Stimulated activated naive CD4-positive, alpha-beta T cell treated with Interleukin-2 at 50 U/mL for 16 hours (primary cell): ENCODE measurements at places on chromosomes 2 and 18.

- no peak for DNase-seq
These were observed 110.5 kb downstream of the DYSF start for GRCh38 chr2:71563872-71564271.

- no peak for DNase-seq
These were observed 44.5 kb downstream of the PKP4 start for GRCh38 chr2:158501301-158501700.

DNA sequence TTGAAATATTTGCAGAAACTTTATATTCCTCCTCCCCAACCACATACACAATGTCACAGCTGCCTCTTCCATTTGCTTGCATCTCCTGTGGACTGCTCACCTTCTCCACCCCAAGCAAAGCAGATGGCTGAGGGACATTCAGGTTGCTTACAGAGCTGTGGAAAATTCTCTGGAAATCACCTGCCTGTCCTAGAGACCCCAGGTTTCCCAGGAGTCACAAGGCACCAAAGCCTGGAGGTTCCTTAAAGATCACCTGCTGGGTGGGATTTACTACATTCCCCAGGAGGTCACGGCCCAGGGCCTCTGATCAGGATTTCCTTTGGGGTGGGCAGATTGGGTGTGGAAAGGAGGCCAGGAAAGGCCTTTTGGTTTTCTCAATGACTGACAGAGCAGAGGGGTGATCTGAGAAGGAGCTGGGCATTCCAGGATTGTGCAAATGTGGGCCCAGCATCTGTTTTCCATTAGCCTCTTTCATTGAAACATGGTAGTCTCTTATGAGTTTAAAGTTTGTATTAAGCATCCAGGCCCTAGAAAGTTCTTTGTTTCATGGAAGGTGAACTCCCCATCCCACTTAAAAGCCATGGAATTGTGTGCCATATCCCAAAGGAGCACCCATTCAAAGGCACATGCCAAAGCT lies 410.7 kb upstream of the TNP1 start:
- DNase-seq, result no peak

DNA sequence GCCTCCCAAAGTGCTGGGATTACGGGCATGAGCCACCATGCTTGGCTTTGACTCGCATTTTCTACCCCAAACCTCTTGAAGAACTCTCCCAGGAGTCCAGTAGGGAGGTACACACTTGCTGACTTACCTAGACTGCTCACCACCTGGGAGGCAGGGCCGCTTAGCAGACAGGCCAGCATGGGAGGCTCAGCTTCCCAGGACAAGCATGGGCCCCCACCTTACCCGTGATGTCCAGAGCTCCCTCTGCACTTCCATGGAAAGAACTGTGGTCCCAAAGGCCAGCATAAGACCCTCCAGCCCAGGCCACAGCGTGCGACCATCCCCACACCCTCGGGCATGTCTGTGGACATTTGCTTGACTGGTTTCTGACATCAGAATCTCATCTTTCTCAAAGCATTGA lies 36.8 kb downstream of the ST8SIA5 start:
- no peak for DNase-seq

DNA sequence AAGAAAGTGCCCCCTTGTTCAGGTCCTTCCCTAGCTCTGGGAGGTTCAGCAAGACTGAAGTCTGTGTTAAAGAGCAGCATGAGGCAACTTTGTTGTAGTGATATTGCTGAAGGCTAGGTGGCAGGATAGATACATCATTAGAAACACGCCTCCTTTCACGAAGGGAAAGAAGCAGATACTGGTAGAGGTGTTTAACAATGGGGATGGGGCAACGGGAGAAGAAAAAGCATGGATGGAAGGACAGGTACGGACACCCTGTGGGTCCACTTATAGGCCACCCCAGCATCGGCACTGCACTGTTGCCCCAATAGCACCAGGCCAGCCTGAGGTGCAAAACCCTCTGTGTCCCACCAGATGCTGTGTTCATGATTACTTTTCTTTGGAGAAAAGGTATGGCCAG lies 3.5 kb upstream of the IGFBP5 start:
- DNase-seq, result no peak

DNA sequence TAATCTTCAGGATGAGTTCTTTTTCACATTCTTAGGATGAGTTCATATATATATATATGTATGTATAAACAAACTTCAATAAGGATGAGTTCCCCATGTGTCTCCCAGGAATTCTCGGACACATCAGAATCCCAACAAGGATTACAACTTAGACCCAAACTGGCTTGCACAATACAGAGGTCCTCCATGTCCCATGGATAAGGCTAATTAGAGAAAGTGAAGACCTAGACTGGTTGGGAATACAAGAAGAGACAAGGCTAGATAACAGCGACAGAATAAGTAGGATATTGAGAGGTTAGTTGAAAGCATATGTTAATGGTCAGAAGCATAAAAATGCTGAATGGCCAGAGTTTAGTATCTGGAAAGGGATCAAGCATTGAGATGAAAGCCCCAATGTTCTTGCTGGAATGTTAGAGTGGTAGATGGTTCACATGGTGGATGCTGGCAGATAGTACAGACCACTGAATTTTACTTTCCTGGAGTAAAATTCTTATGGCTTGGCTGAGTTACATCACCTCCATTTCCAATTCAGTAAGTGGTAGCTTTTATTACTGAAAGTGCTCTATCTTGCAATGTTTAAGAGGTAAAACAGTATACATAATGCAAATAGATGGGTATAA lies 154.9 kb upstream of the EPHA4 start:
- DNase-seq, result no peak

DNA sequence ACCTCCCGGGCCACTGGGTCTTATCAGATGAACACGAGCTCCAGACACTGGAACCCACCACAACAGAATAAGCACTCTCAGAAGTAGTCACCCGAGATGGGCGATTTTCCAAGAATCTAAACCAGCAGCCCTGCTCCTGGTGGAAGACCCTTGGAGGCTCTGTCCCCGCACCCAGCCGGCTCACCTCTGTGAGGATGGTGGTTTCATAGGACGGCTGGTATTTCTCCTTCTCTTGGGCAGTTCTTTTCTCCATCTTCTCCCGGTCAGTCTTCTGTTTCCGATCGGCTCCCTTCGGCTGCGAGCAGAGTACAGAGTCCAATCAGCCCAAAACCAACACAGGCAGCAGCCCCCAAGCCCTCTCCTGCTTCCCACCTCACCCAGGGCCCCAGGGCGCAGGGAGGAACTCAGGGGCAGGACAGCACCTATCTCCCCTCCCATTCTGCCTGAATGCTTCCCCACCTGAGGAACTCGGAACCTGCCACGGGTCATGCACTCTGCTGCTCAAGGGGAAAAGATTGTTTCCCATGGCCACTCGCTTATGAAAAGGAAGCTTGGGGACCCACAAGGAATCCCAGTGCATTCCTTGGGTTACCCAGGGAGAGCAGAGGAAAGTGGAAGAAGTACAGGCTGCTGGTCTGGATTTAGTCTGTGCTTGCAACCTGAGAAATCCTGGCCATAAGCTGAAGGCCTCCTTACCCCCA lies 42.7 kb downstream of the TFCP2L1 start:
- no peak for DNase-seq

- no peak for DNase-seq
These were observed 68.5 kb downstream of the TMEM237 start for GRCh38 chr2:201574766-201575165.

DNA sequence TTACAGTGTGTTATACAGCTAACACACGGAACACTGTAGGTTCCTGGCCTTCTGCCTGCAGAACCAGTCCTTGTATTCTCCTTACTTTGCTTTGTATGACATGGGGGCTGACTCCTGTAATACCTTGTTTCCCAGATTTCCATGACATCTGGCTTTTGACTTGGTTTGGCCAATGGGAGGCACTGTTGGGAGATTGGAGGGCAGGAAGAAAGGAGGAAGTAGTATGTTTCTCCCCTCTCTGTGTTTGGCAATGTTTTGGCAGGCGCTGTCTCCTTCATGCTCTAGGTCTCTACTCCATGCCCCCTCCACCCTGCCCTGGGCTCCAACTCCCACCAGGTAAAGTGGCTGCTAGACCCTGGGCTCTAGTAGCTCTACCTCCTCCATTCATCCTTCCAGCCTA lies 331.1 kb upstream of the SLC14A2 start:
- no peak for DNase-seq

DNA sequence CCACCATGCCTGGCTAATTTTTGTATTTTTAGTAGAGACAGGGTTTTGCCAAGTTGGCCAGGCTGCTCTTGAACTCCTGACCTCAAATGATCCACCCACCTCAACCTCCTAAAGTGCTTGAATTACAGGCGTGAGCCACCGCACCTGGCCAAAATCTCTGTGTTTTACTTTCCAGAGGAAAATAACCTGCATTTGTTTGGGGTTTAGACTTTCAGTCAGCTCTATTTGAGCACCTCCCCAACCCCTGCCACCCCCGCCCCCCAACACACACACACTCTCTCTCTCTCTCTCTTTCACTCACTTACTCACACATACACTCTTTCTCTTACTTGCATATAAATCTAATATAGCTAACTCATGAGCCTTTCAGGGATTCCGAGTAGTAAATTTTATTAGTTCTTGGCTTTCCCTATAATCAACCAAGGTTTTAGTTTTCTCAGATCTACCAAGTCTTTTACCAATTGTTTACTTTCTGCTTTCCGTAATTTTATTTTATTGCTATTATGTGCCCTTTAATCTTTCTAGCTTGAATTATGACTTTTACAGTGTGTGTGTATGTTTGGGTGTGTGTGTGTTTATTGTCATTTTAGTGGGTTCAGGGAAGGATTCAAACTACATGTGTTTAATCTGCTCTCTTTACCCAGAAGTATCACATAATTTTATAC lies 24.5 kb downstream of the MFSD6 start:
- DNase-seq, result no peak

DNA sequence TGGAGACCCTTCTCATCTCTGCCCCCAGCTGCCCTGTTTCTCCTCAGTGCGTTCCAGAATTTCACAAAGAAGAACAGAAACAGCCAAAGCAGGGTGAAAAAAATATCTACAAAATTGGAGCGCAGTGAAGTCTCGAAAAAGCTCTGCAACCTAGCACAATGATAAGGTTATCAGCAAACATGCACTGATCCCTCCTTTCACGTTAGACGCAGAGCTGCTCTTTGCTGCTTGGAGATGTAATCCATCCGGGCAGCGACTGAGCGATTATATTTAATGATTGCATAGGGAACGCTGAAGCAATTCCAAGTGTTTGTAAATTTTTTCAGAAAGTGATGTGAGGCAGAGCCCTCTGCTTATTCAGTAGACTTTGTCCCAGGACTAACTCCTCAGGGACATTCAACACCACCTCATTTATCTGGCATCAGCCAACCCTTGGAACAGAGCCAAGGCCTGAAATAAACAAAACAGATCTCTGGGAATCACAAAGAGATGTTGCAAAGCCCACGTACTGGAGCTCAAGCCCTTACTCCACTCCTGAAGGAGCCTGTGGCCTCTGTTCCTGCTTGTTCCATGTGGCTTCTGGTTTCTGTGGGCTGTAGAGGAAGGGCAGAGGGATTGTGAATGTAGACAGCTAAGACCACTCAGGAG lies 172.6 kb upstream of the BCL2L11 start:
- DNase-seq, result no peak
